ENCODE measurements at places on chromosomes 16 and 17.

- DNase-seq = no peak
Measured at GRCh38 chr17:32629563-32630190, 142.9 kb downstream of the CDK5R1 start.

GRCh38 chr16:88593489-88593888 lies 23.3 kb downstream of the ZC3H18 start:
- no peak for DNase-seq

- no peak for DNase-seq
Measured at GRCh38 chr16:10868104-10868595, 8.9 kb upstream of the CIITA start.

DNA sequence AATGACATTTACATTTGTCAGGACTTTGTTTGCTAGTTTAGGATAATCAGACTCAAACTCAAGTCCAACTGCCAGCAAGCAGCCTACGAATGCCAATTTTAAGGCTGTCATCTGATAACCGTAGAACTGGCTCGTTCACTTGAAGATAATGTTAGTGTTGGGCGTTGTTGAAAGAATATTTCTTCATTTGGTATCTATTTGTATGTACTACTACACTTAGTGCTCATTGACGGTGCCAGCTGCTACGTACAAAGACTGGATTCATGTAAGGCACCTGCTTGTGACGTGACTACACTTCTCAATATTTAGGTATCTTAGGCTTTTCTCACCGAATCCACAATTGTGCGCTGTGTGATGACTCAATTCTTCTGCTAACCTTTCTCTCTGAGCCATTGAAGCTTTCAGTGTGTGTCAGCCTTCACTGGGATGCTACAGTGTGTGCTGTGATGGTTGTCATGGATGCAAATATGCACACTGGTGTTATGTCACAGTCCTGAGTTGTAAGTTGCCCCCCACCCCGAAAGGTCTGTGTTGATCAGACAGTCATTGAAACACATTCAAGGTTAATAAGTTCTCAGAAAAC lies 5.7 kb downstream of the ATP2C2 start:
- DNase-seq = no peak
